ENCODE measurements at places on chromosomes 5 and 9.

- DNase-seq = no peak
Observed at GRCh38 chr9:73806876-73807275, 655.2 kb downstream of the ANXA1 start.

DNA sequence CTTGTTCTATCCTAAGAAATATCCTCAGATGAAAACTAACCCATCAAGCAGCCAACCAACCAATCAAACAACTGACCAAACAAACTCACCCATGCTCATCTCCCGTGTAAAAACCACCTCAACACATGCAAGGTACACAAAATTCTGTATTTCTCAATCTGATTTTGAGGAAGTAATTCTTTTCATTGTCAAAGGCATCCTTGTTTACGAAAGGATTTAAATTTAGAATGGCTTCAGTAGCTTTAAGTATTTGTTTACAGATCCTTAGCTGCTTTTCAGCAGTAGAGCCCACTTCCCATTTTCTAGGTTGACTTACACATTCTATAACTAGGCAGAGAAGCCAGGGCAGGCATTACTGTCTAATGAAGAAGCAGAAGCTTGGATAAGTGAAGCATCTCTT, 78.6 kb downstream of the NTRK2 start:
- DNase-seq = no peak

DNA sequence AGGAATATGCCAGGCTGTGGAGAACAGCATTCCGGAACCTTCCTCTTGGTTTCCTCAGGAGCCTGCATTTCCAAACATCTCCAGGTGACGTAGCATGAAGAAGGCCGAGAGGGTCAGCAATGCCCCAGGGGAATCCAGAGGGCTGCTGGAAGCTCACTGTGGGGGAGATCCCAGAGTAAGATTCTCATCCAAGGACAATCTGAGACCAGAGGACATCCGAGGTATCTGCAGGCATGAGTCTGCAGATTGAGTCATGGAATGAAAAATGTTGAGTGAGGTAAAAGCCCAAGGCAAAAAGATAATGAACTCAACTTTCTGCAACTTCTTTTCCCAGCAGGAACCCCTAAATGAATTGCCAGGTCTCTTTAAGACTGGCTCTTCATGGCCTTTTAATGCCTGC, 73.5 kb downstream of the KIF4B start:
- DNase-seq = no peak

DNA sequence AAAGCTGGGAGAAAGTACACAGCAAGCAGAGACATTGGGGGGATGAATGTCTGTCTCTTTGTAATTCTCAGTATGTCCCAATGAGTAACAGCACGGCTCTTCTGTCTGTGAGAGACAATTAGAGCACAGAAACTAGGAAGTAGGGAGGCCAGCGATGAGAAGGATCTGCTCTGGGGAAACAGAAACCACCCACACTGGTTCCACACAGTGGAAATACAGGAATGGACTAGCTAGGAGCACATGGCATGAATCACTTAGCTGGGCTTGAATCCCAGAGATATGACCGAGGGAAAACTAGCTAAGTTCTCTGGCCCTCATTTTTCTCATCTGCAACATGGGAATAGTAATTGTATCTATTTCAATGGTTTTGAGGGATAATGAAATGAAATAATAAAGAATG, 895.9 kb downstream of the TLE4 start:
- DNase-seq = no peak

DNA sequence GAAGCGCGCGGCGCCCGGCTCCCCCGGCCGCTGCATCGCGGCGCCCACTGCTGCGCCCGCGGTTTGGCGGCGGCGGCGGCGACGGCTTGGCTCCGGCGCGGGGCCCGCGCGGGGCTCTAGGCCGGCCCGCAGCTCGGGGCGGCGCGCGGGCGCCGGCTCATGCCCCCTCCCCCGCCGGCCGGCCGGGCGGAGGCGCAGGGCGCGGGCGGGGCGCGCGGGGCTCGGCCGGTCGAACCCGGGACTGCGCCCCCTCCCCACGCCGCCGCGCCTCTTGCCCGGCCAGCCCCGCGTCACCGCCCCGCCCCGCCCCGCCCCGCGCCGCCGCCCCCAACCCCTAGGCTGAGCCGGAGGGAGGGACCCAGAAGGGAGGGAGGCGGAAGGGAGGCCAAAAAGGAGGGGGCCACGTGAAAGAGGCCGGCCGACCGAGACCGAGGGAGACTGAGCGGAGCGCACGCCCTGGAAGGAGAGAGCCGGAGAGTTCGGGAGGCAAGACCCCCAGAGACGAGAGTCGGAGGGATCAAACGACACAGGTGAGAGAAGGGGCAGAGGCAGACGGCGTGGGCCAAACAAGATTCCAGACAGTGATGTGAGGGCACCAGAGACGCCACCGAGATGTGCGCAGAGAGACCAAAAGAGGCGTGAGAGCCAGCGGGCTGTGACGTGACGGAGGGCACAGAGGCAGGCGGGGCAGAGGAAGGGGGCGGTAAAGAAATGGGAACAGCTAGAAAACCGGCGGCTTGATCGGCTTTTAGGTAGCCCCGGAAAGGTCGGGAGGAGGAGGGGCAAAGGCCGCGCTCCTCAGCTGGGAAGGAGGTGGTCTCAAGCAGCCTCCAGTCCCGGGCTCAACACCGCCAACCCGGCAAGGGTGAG, at the start of gene BARX1:
BARX1 (minus strand) TSS at position 245 of the 870 bp plus-strand sequence; CDS start at position 36, 209 bp downstream.
- DNase-seq = no peak

- peak; percentile 62 for DNase-seq
Observed at GRCh38 chr5:180070756-180071530, 616 bp downstream of the RNF130 start.

DNA sequence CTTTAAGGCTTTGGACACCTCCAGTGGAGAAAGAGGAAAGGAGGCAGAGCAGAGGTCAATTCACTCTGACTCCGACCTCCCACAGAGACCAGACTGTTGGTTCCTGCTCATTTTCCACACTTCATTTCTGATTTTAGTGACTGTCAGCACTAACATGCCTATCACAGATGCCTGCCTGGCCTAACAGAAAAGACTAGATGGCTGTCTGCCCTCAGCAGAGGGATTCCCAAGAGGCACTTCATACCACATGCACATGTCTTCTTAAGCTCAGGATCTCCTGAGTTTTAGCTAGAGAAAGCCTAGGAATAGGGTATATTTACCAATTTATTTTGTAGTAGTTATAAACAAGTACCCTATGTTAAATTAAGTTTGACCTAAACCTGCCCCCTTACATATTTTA, 336.0 kb downstream of the ENC1 start:
- DNase-seq = no peak

DNA sequence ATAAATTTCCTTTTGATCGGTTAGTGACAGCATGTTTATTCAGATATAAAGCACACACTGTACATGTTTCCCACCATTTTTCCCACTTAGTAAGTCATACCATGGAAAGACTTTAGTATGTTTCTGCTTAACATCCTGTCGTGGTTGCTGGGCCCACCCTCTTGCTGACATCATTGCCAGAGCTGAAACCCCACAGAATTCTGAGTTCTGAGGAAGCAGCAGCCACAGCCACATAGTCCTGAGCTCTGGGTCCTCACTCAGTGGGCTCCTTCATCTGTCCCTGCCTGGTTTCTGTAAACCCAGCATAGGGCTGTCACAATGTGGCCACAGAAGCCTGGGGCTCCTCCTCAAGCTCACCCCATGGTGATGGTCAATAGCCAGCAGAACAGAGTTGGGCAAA, 441.5 kb downstream of the ENC1 start:
- DNase-seq = no peak

DNA sequence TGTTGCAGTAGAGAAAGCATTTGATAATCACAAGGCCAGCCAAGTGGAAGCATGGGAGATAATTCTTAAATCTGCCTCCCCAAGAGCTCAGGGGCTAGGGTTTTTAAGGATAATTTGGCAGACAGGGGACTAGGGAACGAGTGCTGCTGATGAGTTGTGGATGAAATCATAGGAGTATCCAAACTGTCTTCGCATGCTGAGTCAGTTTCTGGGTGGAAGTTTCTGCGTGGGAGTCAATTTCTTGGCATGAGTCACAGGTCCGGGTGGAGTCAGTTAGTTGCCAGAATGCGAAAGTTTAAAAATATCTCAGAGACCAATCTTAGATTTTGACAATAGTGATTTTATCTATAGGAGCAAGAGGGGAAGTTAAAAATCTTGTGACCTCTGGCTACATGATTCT, 112.6 kb downstream of the TMC1 start:
- DNase-seq = peak; percentile 96

DNA sequence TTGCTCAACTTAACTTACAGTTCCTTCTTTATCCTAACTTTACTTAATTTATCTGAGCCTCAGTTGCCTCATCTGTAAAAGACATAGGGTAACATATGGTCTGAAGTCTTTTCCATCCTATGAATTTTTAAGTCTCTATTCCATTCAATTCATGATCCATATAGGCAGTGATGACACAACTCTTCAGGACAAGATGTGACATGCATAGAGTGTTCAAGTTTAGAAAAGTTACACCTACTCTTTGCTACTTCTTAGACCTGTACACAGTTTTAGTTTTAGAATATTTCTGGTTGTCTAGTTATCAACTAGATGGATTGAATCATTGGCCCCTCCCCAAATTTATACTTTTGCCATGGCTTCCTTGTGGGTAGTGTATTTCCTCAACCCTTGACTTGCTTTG, 50.7 kb upstream of the ELL2 start:
- no peak for DNase-seq

DNA sequence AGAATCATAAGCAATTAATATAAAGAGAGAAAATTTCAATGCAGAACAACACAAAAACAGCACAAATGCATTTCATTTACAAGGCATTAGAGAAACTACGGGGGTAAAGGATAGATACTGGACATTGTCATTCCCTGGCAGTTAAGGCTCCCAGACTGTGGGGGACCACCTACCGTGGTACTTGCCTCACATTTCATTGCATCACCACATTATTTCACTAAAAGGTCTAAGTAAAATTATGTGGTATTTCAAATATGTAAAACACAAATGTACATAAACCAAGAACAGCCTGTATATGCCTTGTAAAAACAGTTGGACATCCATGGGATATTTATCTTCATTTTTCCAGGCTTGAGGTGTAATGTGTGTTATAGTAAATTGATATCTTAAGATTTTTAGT, 571.2 kb upstream of the ZNF462 start:
- no peak for DNase-seq

DNA sequence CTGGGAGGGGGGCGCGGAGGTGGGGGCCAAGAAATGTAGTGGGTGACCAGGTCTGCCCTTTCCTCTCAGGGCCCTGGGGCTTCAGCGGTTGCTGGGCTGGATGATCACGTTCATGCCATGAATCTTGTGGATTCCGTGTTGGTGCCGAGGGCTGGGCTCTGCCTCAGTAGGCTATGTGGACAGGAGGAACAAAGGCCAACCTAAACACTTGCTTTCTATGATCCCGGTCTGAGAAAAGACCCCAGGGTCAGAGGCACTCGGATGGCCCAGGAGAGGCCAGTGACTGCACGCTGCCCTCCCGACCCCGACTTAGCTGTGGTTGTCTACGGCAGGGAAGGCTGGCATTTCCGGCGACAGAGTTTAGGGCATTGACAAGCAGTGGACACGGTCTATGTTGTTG, 26.6 kb downstream of the PHF2 start:
- DNase-seq = no peak

DNA sequence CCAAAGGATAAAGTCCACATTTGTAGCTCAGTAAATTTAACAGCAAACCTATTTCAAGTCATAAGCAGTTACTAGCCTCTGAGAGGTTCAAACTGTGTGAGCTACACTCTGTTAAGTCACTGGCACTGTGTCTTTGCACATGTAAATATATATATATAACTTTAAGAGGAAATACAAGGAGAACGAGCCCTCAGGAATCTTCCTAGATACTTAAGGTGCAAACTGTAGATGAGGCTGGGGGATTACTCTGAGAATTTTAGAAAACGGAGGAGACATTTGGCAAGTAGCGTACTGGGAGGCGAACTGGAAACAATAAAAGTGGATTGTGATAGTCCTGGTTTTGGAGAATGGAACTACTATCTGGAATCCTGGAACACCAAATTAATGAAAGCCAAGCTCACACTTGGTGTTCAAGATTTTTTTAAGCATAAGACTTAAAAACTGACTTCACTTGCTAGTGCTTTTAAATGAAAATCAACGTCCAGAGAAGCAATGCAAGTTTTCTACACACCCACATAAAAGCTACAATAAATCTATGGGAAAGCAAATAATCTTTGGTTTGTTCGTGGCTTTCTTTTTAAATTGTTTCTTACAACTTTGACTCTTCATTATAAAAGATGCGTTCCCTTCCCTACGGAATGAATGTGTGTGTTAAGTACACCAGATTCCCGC, 1057.0 kb upstream of the DMAC1 start:
- no peak for DNase-seq

DNA sequence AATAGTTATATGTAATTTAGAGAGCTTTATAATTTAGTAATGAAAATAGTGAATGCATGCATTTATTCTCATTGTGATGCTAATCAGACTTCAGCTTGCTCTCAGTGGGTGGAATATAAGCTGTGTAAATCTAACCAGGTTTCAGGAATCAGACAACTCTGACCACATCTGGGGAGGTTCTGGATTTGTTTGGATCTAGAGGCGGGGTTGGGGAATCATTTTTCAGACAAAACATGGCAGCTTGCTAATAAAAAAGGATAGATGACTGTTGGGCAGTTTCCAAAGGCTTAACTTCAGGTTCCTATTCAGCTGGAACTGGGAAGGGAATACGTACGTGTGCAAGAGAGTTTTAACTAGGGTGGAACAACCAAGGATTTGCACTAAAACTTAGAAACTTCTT, 43.2 kb upstream of the MAMDC2 start:
- no peak for DNase-seq

GRCh38 chr9:88923653-88924288, 67.5 kb upstream of the S1PR3 start:
- peak; percentile 89 for DNase-seq

GRCh38 chr9:128595471-128595870, 43.1 kb downstream of the SPTAN1 start:
- DNase-seq = no peak

- DNase-seq = no peak
Observed at GRCh38 chr9:98172604-98173003, 19.8 kb downstream of the CORO2A start.

- DNase-seq = no peak
Observed at GRCh38 chr9:4365055-4365454, 65.2 kb upstream of the GLIS3 start.

DNA sequence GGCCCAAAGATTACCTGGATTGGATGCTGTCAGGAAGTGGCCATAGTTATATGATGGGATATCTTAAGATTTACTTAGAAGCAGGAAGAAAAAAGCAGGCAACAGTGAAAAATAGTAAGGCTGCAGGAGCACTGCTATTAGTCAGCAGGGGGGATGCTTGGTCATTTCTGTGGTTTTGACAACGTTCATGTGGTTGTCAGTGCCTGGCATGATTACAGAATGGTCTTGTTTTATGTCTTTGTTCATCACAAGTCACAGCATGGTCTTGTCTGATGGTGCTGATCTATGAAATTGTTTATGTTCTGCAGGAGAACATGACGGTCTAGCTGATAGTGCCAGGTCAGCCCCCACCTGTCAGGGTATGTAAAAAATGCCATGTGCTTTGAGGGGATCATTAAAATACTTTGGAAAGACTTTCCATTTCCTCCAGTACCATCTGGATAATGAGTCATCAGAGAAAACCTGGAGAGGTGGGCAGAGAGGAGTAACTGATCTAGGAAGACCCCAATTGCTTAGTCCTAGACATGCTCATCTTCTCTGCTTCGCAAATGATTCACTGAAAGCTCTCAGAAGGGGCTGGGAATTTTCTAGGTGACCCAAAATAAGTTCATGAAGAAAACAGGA, 48.5 kb downstream of the PLGRKT start:
- no peak for DNase-seq

GRCh38 chr5:132275367-132276220, 18.1 kb downstream of the PDLIM4 start:
- DNase-seq = no peak

- DNase-seq = no peak
Observed at GRCh38 chr5:178423431-178423830, 166.8 kb downstream of the COL23A1 start.

- DNase-seq = no peak
Observed at GRCh38 chr5:134245101-134245604, 19.3 kb upstream of the PPP2CA start.

All from inflammatory macrophage treated with lipopolysaccharide for 1 hour (primary cell).